ENCODE measurements at places on chromosomes 2 and 18.

DNA sequence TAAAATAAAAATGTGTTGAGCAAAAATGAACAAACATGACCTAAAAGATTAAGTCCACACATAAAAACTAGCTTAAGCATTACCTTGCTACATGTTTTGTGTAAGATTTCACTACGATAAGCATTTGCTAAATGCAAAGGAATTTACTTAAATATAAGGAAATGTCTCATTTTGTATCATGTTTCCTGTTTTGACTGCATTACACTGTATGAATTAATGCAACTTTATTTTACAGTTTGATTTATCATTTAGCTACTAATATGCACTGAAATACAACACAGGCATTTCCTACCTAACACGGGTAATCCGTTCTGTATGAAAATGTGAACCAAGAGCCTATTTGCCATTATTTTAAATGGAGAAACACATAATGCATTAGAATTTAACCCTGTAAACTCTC lies 1076.5 kb upstream of the DDX18 start:
- no peak for DNase-seq

GRCh38 chr2:236177604-236177966 lies 9.4 kb upstream of the GBX2 start:
- DNase-seq: no peak

- DNase-seq: no peak
Measured at GRCh38 chr18:51522338-51522737, 324.9 kb upstream of the MEX3C start.

DNA sequence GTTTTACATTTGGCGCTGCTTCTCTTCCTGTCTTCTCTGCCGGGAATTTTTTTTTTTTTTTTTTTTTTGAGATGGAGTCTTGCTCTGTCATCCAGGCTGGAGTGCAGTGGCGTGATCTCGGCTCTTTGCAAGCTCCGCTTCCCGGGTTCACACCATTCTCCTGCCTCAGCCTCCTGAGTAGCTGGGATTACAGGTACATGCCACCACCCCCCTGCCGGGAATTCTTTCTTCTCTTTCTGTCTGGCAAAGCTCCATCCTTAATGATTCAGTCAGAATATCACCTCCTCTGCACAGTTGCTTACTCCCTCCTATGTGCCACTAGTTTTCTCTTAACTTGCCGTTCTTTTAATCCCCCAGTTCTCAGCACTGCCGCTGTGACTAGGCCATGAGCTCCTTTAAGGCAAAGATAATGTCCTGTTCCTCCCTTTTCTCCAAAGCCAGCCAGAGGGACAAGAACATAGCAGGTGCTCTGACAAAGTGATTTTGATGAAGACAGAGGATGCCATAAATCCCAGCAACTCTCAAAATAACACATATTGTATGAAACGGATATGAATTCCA lies 112.1 kb upstream of the LRATD1 start:
- no peak for DNase-seq

DNA sequence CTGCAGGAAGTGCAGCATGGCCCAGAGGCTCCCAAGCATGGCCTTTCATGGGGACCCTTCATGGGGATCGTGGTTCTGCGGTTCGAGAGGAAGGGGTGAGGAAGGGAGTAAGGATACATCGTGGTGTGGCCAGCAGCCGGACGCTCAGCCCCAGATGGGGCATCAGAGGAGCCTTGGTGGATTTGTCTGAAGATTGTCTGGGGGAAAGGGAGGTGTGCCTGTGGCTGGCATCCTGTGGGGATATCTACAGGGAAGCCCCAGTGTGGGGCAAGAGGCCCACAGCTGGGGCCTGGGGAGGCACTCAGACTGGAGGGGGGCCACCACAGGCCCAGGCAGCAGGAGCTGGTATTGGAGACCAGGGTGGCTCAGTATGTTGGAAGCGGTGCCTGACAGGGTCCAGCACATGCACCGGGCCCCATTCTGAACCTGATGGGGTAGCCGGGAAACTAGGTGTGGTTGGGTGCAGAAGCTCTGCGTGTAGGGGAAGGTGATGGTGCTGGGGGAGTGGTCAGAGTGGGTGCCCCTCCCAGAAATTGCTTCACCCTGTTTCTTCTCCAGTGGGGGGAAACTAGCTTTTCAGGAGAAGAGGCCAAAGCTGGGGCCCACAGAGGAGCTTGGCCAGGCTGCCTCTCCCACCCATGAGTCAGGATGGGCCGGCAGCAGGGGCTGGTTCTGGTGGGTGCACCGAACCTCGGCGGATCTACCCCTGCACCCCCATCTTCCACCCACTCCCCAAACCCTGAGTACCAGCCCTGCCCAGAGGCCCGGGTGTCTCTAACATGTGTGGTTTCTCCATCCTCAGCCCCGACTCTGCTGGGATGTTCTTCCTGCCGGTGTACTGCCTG lies 274.4 kb upstream of the HDAC4 start:
- DNase-seq: no peak

GRCh38 chr2:28406276-28407096 lies 13.8 kb downstream of the FOSL2 start:
- DNase-seq: peak; percentile 65

- DNase-seq: no peak
Measured at GRCh38 chr2:60500861-60501260, 52.6 kb downstream of the BCL11A start.

GRCh38 chr18:31205273-31205672 lies 42.6 kb upstream of the DSC1 start:
- no peak for DNase-seq

- DNase-seq: no peak
Measured at GRCh38 chr18:23300231-23300805, 152.8 kb upstream of the RIOK3 start.

DNA sequence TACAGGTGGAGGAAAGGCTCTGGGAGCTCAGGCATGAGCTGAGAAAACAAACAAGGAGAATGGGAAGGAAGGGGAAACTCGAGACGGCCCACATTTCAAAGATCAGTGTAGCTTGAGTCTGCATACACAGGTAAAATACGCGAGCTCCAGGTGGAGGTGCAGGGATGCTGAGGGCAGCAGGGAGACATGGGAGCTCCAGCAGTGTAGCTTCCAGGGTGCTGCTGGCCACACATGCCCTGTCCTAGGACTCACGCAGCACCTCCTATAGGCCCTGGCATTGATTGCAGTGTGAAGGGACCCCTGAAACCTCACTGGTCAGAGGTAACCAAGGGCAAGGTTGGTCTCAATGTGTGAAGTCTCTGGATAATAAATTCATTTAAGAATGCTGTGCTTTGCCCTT lies 362.8 kb upstream of the HS6ST1 start:
- DNase-seq: no peak

- no peak for DNase-seq
Measured at GRCh38 chr2:229240984-229241491, 30.0 kb downstream of the PID1 start.

- DNase-seq: no peak
Measured at GRCh38 chr2:40474306-40474705, 22.4 kb upstream of the SLC8A1 start.

- DNase-seq: no peak
Measured at GRCh38 chr2:63790491-63790890, 51.2 kb upstream of the UGP2 start.

DNA sequence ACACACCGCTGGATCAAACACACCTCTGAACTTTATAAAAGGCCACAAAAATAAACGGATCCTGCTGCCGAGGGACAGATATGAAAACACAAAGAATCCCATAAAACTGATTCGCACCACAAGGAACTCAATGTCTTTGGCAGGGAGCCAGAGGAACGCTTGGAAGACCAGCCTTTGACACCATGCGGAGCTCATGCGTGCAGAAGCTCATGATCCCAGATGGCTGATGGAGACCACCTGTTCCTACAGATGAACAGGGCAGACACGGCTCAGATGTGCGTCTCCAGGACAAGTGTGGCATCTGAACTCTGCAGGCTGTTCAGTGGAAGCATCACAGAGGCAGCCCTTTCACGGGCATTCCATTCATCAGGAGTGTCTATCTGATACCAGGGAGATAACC lies 24.9 kb downstream of the COPS9 start:
- no peak for DNase-seq

DNA sequence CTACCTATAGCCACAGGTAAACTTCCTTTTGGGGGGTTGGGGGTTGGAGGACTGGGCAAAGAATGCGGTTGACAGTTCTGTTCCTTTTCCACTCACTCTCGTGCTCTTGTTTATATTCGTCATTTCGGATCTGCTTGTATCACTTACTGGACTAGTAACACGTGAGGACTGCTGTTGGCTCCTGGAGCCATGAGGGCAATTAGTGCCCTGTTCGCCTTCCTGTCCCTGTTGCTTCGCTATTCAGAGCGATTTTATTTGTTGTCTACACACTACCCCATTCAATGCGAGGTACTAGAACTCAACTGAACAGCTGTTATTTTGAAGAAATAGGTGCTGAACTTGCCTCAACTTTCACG lies 1.1 kb downstream of the KCNJ3 start:
- DNase-seq: no peak

DNA sequence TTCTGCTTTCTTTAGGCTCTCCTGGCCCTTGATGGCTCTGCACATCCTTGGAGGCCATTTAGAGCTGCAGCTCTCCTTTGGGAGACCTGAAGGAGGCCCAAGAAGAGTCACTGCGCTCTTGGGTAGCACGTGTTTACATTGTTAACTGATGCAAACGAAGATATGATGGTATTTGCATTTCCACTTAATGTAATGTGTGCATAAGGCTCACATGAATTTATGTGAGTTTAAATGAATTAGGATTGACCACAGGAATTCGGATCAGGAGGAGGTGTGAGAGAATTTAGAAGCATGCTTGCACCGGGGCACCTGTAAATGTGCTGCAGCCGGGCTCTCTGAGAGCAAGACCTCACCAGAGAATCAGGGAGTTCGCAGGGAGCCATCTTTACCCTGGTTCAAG lies 7.5 kb downstream of the SH3RF3 start:
- DNase-seq: no peak

- no peak for DNase-seq
Measured at GRCh38 chr2:167271932-167272331, 383.7 kb downstream of the XIRP2 start.

GRCh38 chr2:206971805-206972204 lies 32.5 kb downstream of the CPO start:
- DNase-seq: no peak

GRCh38 chr2:70596739-70597138 lies 43.1 kb upstream of the TGFA start:
- DNase-seq: no peak

DNA sequence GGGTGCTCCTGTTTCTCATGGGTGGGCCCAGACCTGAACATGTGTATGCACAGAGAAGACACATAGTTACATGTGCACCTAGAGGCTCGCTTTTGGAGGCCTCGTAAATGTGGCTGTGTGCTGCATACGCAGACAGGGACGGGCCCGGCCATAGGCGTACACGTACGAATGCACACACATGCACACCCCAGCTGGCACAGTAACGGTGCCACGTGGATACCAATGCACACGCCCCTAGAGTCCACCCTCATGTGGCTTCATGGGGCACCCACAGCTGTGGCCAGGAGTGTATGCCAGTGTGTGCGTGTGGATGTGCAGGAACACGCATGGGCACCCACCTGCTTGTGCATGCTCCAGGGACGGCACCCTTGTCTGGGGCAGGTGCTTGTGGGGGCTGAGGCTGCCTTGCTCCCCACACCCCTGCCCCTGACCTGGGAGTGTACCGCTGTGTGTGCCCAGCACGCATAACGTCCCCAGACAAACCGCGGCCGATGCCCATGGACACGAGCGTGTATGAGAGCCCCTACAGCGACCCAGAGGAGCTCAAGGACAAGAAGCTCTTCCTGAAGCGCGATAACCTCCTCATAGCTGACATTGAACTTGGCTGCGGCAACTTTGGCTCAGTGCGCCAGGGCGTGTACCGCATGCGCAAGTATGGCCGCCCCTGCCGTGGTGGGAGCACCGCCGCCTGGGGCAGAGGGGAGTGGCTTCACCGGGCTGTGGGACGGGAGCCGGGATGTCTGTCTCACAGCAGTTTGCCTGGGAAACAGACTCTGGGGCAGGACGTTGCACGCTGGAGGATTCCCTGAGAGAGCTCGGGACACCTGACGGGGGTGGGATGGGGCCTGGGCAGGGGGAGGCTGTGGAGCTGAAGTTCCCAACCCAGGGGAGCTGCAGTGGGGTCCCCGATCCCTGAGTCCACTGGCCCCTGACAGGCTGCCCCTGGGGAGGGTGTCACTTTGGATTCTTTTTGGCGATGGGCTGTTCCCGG lies 21.0 kb downstream of the ZAP70 start:
- no peak for DNase-seq

DNA sequence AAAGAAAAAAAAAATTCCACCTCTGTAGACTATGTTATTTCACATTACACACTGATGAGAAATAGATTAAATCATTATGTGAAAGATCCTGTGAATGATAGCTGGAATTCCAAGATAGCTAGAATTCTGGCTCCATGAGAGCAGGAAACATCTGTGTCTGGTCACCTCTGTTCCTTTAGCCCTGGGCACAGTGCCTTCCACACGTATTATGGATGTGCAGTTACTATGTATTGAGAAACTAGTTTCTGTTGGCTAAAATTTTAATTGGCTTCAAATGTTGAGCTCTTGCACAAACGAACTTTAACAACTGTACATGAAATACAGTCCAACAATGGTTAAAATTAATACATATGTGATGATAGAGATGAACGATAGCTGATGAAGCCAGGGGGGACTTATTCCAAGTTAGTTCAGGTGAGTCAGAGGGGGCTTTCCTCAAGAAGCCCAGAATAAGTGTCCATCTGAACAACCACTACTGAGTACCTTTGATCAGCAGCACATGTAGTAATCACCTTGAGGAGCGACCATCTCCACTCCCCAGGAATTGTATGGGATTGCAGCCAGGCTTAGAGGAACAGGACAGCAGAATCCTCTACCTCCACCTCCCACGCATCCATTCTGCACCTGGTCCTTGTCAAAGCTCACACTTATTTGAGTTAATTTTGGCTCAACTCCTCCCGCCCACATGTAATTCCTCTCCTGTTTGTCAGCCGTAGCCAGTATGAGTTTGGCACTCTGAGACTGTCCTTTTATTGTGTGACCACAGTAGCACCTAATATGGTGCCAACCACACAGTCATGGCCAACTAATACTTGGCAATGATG lies 68.6 kb downstream of the NABP1 start:
- DNase-seq: no peak

All from activated gamma-delta T cell treated with anti-CD3 and anti-CD28 coated beads, Interleukin-2, amount 50 U/mL, for 16 hours (primary cell).